ENCODE measurements at places on chromosomes 2 and 18. TPM values are rescaled to one million over a fixed set of nuclear protein-coding genes. Genes with fewer than 3 reads are reported as not detected.

GRCh38 chr18:43001821-43002220, 113.7 kb downstream of the RIT2 start:
- peak; percentile 62 for DNase-seq

DNA sequence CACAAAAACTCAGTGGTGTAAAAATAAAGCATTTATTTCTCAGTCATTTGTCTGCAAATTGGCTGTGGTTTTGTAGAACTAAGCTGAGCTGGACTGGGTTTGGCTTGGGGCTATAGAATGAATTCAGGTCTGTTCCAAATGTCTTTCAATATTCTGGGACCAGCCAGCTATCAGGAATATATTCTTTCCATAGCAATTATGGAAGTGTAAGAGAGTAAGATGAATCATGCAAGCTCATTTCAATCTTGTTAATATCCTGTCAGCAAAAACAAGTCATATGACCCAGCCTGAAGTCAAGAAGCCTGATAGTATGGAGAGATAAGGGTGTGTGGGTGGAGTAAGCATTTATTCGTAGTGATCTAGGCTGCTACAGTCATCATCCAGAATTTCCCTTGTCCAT, 481.0 kb upstream of the CDH2 start:
- peak; percentile 74 for DNase-seq

DNA sequence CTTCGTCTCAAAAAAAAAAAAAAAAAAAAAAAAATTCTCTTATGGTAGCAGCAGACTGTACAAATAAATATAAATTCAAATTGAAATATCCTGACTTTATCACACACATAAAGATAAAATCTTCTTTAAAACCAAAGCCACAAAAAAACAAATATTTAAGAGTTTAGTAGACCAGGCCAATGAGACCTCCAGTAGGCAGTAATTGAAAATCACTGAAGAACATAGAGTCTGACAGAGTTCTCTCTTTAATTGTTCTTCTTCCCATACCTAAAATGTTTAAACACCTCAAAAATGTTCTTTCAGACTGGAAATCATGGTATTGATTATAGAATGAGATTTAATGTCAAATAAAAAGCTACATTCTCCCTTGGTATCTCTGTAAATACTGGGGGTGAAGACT, 20.8 kb downstream of the PRPF40A start:
- DNase-seq: no peak

GRCh38 chr2:186515376-186515775, 29.3 kb downstream of the ZC3H15 start:
- no peak for DNase-seq

DNA sequence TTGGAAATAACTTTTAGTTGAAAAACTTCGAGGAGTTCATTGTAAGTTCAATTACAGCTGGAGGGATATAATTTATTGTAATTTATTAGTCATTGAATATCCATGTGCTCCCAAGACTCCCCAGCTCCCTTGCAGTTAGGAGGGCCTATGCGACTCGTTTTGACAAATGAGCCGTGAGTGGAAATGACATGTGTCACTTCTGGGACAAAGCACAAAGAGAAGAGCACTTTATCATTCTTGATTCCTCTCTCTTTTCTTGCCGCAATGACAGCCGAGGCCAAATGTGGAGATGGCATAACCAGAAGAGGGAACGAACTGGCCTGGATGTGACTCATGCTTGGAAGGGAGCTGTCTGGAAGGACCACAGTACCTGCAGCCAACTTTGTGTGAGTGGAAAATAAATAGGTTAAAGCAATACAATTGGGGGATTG, 44.2 kb upstream of the ITSN2 start:
- peak; percentile 49 for DNase-seq

- DNase-seq: no peak
These were observed 6.3 kb downstream of the TPRKB start for GRCh38 chr2:73730810-73731209.

- no peak for DNase-seq
These were observed 298.2 kb downstream of the EIPR1 start for GRCh38 chr2:3079466-3079865.

DNA sequence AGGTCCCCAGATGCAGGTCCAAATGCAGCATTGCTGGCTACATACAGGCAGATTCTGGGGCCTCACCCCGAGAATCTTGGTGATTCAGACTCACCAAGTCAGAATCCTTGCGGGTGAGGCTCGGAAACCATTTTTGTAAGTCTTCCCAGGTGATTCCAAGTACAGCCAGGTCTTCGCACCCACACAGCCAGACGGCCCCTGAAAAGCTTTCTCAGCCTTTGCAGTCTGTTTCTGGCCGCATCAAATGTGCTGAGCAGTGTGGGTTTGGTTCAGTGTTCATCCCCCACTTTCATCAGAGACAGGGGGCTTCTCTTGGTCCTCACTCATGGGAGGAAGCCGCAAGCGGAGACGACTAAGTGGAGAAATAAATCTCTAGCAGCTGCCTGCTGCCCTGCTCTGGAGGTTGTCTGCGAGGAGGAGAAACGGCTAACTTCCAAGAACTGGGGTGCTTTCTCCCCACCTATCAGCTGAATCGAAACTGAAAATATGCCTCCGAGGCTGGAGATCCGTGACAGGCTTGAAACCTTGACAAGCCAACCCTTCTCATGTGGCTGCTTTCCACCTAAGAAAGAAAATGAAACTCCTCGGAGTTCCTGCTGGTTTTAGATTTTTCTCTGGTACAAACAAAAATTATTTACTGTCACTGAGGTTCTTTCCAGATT, 8.9 kb upstream of the TMEM185B start:
- DNase-seq: peak; percentile 56

- peak; percentile 83 for DNase-seq
These were observed 15.1 kb downstream of the CLIP4 start for GRCh38 chr2:29130295-29130694.

DNA sequence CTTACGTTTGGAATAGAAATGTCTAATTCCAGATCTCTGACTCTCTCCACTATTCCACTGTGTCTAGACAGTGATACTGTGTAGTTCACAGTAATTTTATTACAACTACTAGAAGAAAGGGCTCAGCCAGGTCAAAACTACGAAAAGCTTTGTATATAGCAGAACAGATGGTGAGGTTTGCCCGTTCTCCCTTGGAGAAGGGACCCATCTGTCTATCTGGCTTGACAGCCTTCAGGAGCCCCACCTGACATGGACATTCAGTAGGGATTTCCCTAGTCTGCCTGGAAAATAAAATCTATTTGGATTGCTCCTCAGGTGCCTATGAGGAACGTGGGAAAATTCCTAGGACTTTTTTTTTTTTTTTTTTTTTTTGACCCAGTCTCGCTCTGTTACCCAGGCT, 435.4 kb downstream of the NRXN1 start:
- DNase-seq: no peak

DNA sequence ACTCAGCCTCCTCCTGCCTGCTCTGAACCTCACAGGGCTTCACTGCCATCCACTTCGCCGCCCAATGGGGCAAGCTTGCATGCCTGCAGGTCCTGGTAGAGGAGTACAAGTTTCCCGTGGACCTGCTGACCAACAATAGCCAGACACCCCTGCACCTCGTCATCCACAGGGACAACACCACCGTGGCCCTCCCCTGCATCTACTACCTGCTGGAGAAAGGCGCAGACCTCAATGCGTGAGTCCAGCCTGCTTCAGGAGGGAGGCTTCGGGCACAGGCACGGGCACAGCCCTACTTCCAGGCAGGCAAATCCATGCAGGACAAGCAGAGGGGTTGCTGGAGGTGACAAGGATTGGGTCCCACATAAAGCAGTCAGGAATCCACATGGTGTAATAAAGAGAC, 1.2 kb downstream of the ANKRD53 start:
- no peak for DNase-seq

DNA sequence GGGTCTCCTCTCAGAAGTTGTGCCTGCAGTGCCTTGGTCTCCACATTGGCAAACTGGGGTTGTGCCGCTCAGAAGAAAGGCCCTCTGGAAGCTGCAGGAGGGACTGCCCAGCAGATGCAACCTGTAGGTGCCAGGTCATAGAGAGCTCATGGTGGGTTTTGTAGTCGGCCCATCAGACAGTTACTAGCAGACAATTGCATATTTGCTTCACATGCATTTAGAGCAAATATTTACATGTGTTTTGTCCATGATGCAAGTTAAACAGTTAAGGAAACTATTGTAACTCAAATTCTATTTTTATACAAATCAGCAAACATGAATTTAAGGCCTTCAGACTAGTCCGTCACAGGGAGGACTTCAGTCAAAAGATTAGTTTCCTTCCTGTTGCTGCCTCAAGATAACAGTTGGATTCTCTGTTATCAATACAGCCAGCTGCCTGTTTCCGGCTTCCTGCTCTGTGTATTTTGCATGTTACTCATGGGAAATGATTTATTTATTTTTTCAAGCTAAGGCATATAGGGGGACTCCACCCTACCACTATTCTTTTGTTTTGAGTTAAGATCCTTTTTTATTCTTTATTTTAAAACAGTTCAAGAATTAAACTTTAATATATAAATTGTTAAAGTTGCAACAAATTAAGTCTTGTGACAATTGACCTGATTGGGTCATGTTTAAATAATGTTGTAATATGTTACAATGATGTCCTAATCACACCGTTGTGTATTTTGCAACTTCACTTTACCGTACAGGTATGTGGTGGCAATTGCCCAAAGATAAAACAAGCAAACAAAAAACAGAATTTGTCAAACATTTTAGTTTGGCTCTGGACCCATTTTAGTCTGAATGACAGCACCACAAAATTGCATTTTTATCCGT, 133.5 kb downstream of the SPTBN1 start:
- DNase-seq: peak; percentile 60

- DNase-seq: no peak
These were observed 189.3 kb downstream of the ANKRD30B start for GRCh38 chr18:14937271-14937670.

- peak; percentile 34 for DNase-seq
These were observed 212.3 kb downstream of the CYP26B1 start for GRCh38 chr2:71935262-71935848.

DNA sequence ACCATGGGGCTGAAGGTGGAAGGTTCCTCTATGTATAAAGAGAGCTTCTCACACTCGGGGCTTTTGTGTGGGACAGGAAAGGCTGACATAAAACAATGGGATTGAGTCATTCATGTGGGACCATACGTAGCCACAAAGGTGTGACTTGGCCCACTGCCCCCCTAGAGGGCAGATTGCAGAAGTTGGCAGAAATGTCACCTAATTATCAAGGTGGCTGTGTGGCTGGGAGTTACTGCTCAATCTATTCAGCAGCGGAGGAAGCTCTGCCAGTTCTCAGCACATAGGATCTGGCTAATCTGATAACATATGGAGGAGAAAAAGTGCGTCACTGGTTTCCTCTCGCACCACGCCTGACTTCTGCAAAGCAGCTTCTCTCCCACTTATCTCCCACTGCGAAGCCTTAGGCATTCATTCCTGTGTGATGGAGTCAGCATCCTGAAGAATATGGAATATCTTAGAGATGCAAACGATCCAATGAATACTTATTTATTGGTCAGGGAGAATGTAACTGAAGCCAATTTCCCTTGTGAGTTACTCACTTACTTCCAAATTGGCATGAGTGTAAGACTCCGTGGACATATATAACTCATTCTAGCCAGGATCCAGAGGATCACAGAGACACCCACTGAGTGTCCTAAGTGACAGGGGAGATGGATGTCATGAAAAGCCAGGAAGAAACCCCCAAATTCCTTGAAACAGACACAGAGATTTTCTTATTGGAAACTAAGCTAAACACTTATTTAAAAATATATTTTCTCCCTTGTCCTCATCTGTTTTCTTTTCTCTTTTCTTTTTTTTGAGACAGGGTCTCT, 344.8 kb downstream of the TGIF1 start:
- DNase-seq: peak; percentile 96

DNA sequence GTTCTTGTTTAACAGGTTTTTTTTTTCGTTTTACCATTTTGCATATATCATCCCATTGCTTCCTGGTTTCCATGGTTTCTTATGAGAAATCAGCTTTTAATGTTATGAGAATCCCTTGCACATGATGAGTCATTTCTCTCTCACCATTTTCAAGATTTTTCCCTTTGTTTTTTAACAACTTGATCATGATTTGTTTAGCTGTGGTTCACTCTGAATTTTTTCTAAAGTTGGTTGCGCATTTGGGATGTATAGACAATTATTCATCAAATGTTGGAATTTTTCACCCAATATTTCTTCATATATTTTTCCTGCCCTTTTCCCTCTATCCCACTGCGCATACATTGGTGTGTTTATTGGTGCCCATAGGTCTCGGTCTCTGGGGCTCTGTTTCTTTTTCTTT, 42.4 kb upstream of the BIN1 start:
- peak; percentile 92 for DNase-seq

- no peak for DNase-seq
These were observed 358.9 kb downstream of the TNS1 start for GRCh38 chr2:217643789-217644301.

GRCh38 chr2:11990576-11990975, 244.1 kb downstream of the LPIN1 start:
- no peak for DNase-seq

DNA sequence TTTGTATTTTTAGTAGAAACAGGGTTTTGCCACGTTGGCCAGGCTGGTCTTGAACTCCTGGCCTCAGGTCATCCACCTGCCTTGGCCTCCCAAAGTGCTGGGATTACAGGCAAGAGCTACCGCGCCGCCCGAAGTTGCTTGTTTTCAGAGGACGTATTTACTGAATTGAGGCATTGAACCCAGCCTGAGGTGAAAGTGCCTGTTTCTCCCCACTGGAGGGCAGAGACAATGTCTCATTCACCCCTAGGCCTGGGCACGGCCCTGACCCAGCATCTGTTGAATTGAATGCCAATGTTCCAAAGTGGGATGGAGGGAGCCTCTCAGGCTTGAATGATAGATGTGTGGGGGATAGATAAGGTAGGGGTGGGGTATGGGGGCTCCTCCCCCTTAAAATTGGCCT, 4.5 kb upstream of the TMBIM1 start:
- DNase-seq: no peak

DNA sequence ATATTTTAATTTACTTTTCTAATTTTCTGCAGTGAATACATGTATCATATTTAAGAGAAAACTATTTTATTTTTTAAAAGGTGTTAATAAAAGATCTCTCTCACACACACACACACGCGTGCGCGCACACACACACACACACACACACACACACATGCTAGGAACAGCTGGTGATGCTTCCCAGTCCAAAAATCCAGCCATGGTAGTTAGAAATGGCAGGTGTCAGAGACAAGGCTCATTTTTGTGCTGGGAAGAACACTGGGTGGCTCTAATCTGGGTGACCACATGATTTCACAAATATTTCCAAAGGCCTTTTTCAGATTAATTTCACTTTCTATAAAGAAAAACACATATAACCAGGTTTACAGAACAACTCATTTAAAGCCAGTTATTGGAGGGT, 104.5 kb upstream of the NCK2 start:
- no peak for DNase-seq

- DNase-seq: no peak
These were observed 1131.0 kb upstream of the NXPH2 start for GRCh38 chr2:139911160-139911559.

Gene CD207
- 0.14 TPM for total RNA-seq

Gene DOK6
- total RNA-seq: not detected

Gene MXD1
- total RNA-seq: 2.2 TPM

Gene REG3G
- total RNA-seq: not detected

Gene RETREG2
- total RNA-seq: 120 TPM

Gene DNAH7
- 0.40 TPM for total RNA-seq

Gene ATP5F1A
- 463 TPM for total RNA-seq

Gene SLC9A4
- total RNA-seq: 0.84 TPM

Gene DLX1
- 3.9 TPM for total RNA-seq

Gene DCC
- total RNA-seq: 0.24 TPM

Gene TUBA4B
- total RNA-seq: not detected

Measured in A172 (cell line).